Head of caudate nucleus (tissue), 42 donors: ENCODE measurements at places on chromosomes 11 and 22.

- DNase-seq, result no peak
Observed at GRCh38 chr11:130769782-130770535, 146.3 kb downstream of the SNX19 start.

DNA sequence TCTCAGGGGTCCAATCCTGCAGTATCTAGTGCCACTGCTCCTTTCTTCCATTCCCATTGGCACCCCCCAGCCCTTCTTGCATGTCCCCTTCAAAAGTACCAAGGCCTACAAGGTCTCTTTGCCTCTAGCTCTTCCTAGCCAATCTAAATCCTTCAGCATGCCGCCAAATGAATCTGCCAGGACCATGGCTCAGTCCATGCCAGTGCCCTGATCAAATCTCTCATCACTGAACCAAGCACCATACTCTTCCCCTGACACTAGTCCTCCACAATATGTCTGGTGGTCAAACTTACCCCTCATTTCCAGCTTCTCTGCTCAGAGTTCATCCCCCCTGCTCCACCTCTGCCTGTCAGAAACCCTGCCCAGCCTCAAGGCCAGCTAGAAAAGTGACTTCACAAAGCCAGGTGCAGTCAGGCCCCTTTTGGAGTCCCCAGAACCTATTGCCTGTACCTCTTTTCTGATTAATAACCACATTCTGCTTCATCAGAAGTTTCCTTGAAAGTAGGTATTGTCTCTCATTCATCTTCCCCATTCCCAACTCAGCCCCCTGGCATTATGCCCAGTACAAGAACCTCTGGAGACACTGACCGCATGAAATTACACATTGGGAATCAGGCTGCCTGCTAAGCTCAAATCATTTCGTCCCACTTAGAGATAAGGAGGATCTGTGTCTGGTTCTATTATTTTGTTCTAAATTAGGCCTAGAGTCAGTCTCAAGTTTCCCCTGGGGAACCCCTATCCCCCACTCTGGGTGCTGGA, 11.4 kb downstream of the FEN1 start:
- DNase-seq, result no peak

- DNase-seq, result peak; percentile 18
Observed at GRCh38 chr22:23067023-23067650, 3.2 kb upstream of the GNAZ start.

DNA sequence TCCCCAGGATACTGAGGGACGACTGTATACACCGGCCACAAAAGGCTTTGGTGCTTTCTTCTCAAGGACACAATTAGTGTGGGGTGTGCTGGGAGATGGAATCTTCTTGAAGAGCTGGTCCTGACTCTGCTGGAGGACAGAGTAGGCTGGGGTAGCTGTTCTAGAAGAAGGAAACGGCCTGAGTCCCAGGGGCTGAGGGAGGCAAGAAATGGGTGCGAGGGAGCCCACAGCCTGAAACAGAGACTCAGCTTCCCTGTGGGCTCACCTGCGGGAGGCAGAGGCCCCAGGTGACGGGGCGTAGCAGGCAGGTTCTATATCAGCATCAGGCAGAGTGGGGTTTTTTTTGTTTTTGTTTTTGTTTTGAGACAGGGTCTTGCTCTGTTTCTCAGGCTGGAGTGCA, 36.6 kb downstream of the PARVG start:
- DNase-seq, result no peak

- no peak for DNase-seq
Observed at GRCh38 chr11:7186190-7186589, 65.5 kb upstream of the SYT9 start.

GRCh38 chr22:30029512-30029911, 50.8 kb upstream of the HORMAD2 start:
- DNase-seq, result no peak

- DNase-seq, result no peak
Observed at GRCh38 chr11:64582885-64583284, 8.1 kb upstream of the SLC22A12 start.

GRCh38 chr11:57318178-57318577, 6.6 kb downstream of the TNKS1BP1 start:
- DNase-seq, result no peak

DNA sequence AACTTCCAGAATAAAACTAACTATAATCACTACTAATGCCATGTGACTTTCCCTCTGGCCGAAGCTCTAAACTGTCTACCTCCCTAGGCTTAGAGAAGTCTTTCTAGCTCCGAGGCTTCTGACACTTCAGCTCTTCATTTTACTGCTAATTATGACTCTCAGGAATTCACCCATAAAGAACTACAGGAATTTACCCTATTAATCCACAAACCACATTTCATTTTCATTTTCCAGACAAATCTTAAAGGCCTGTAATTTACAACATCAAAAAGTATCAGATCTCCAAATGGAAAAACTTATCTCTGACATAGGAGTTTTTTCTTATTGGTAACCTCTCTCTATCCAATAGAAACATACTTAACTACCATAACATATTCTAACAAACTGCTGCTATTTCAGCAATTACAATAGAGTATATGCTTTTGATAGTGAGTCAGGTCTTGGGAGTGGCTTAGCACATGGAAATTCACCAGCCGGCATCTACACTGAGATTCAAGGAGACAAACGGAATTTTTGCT, 33.4 kb downstream of the MRTFA start:
- DNase-seq, result peak; percentile 47

- no peak for DNase-seq
Observed at GRCh38 chr11:85423316-85423715, 203.8 kb downstream of the DLG2 start.

GRCh38 chr11:75541193-75542087, 15.7 kb upstream of the GDPD5 start:
- no peak for DNase-seq

DNA sequence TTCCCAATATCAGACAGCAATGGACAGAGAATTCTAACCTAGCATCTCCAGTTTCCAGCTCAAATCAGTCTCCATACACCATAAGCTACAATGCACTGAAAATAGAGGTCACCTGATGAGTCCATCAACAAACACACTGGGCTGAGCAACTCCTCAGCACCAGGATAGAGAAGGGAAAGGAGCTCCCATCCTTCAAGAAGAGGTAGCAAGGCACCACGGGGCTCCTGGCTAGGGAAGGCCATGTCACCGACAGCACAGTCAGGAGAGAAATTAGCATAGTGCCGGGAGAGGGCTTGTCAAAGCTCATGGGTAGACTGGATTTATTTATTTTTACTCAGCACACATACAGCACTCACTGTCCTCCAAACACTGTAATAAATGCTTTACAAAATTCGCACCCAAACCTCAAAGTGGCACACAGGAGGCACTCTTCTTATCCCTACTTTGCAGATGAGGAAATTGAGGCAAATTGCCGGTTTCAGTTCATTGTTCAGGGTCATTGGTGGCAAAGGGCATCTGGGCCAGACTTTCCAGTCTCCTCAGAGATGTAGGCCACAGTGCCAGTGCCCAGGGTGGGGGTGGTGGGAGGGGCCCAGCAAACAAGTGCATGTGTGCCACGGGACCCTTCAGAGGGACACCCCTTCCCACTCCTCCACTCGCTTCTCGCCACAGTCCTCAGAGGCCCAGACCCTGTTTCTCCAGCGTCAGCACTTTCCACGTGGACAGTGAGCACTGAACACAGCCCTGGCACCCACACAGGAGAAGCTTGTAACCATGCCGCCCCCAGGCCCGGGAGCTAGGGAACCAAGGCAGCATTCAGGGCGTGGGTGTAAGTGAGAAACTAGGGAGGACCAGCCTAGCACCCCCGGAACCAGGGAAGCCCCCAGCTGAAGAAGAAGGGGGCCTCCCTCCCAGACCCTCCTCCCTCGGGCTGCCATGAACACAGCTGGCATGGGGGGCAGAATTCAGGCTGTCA, 1417.4 kb downstream of the TBC1D22A start:
- DNase-seq, result no peak

GRCh38 chr11:33383075-33383919, 126.1 kb downstream of the HIPK3 start:
- no peak for DNase-seq

GRCh38 chr11:125941619-125942611, 3.9 kb upstream of the VSIG10L2 start:
- peak; percentile 65 for DNase-seq

DNA sequence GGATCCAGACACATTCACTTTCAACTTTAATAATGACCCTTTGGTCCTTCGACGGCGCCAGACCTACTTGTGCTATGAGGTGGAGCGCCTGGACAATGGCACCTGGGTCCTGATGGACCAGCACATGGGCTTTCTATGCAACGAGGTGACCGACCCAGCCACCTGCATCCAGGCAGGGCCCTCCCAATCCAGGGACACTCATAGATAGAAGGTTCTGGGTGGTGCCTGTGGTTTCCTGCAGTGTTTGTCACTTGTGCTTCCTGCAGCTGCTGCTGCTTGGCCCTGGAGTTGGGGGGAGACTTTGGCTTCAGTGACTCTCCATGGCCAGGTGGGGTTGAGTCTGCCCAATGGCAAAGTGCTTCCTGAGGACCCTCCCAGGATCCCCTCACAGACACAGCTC, 7.3 kb downstream of the APOBEC3B start:
- DNase-seq, result no peak

DNA sequence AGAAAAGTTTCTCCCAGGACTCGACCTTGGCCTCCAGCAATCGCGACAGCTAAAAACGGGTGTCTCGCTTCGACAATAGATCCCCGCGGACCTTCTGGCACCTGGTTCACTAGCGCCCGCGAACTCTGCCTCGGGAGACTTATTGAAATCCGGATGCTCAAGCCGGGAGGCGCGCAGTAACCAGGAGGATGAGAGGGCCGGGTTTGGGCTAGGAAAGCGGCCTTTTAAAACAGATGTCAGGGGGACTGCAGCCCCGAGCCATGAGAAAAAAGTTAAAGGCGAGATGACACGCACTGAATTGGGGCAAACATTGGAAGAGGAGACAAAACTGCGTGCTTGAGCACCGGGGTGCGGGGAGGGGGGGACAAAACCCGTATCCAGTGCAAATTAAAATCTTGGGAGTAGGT, 637 bp upstream of the ZBTB16 start:
- no peak for DNase-seq

DNA sequence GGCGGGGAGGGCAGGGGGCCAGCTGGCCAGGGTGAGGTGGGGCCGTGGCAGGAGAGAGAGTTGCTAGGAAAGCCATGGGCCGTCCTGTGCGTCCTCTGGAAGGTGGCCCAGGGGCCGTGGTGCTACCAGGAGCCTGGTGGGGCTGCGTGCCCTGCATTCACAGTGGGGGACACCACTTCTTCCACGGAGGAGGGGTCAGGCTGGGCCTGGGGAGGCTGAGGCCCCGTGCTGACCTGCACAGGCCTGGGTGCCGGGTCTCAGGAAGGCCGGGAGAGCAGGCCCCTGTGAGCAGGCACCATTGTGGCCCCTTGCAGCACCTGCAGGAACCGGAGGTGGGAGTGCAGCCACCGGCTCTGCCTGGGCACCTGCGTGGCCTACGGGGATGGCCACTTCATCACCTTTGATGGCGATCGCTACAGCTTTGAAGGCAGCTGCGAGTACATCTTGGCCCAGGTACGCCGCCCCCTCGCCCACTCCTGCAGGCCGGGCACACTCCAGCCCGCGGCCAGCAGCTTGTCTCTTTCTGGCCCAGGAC, 12.0 kb downstream of the MUC5B start:
- DNase-seq, result no peak

DNA sequence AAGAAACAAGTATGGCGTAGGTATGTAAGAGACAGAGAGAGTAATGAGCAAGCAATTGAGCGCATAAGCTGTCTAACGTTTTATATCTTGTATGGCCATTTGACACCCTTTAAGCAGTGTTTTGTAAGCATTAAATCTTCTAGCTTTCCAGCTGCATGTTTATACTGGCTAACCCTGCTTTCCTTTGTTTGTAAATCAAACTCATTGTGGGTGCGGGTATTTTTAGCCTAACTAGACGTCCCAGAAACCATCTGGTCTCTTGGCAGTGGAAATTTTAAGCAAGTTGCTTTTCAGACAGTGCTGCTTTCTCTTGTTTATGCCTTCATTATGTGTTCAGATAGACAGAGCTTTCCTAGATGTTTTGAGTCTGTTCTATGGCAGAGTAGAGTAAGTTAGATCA, 73.5 kb downstream of the RNF169 start:
- no peak for DNase-seq

DNA sequence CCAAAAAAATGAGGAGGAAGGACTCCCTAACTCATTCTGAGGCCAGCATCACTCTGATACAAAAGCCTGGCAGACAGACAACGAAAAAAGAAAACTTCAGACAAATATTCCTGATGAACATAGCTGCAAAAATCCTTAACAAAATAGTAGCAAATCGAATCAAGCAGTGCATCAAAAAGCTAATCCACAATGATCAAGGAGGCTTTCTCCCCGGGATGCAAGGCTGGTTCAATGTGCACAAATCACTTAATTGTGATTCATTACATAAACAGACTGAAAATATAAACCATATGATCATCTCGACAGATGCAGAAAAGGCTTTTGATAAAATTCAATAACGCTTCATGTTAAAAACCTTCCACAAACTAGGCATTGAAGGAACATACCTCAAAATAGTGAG, 16.4 kb downstream of the MTMR2 start:
- DNase-seq, result no peak

DNA sequence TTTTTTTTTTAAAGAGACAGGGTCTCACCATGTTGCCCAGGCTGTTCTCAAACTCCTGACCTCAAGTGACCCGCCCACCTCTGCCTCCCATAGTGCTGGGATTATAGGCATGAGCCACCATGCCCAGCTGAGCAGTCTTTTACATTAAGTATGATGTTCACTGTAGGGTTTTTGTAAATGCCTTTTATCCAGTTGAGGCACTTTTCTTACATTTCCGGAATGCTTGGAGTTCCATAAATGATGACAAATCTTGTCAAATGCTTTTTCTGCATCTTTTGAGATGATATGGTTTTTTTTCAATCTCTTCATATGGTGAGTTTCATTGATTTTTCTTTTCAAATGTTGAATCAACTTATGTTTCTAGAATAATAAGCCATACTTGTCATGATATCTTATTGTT, 29.4 kb upstream of the CTTN start:
- no peak for DNase-seq

DNA sequence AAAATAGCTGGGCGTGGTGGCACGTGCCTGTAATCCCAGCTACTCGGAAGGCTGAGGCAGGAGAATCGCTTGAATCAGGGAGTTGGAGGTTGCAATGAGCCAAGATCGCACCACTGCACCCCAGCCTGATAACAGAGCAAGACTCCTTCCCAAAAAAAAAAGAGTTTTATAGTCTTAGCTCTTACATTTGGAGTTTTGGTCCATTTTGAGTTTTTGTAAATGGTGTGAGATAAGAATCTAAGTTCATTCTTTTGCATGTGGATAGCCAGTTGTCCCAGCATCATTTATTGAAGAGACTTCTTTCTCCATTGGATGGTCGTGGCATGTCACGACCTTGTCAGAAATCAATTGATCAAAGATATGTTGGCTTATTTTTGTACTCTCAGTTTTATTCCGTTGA, 34.6 kb downstream of the RNF121 start:
- no peak for DNase-seq

GRCh38 chr11:41943656-41944055, 484.2 kb upstream of the LRRC4C start:
- no peak for DNase-seq

DNA sequence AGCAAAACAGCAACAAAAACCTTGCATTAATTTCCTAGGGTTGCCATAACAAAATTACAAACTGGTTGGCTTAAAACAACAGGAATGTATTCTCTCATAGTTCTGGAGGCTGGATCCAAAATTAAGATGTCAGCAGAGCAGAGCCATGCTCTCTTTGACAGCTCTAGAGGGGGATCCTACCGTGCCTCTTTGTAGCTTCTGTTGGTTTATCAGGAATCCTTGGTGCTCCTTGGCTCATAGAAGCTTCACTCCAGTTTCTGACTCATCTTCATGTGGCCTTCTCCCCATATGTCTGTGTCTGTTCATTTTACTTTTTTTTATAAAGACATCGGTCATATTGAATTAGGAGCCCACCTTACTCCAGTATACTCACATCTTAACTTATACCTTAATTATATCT, 90.5 kb upstream of the POU2AF2 start:
- no peak for DNase-seq

GRCh38 chr11:68153742-68154141, 32.6 kb upstream of the CHKA start:
- DNase-seq, result no peak
